K562 (cell line): ENCODE measurements at places on chromosomes 5 and 9.

DNA sequence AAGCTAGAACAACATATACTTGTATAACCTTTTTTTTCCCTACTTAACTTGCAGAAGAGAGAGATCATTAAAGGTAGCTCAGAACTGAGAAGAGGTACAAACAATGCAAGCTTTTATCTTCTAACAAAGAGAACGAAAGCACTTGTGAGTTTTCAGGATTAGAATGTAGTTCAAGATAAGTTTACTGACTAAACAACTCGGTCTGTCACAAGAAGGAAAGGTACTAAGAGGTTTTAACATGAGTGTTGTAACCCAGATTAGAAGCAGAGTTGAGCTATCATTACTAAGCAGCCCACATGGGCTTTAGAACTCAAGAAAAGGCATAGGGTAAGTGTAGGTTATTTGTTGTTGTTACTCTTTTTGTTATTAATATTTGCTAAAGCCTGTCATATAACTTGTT lies 25.2 kb downstream of the GIN1 start:
- DNase-seq = peak; percentile 14

DNA sequence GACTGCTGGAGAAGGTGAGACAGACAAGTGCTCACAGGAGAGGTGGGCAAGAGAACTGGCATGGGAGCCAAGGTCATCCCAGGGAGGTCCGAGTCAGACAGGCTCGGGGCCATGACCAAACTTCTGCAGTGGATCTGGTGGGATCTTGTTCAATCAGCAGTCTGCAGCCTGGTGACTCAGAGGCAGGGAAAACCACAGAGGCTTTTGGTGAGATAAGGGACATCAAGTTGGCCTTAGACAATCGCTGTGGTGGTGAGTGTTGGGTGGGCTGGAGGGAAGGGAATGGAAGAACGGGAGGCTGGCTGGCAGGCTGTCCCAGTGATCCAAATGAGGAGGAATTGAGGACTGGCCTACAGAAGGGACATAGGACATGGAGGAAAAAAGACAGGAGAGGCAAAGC lies 123.8 kb downstream of the TMEM174 start:
- peak; percentile 72 for DNase-seq

DNA sequence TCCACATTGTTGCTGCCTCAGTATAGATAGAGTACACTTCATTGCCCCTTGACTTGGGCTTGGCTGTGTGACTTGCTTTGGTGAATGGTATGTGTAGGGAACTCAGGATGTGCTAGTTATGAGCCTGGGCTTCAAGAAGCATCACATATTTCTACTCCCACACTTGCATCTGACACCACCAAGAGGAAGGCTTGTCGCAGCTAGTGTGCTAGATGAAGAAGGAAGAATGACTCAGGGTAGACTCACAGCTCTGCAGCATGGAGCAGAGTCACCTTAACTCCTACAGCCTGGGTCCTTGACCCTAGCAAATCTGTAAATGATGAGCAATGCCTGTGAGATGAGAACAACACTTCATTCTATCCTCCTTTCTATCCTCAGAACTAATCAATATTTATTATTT lies 261.8 kb downstream of the ASTN2 start:
- no peak for DNase-seq

- no peak for DNase-seq
These were observed 35.3 kb downstream of the ADRB2 start for GRCh38 chr5:148861696-148862095.

DNA sequence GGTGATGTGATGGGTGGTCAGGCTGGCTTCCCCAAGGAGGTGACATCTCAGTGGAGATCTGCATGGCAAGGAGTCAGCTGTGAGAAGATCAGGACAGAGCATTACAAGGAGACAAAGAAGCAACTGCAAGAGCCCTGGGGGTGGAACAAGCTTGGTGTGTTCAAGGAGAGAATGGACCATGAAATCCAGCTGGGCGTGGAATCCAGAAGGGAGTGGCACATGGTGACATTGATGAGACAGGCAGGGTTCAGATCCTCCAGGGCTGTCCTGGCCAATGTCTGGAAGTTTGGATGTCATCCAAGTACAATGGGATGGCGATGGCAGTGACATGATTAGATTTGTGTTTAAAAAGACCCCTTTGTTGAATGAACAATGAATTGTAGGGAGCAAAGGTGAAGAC lies 175.6 kb downstream of the MACROH2A1 start:
- no peak for DNase-seq

GRCh38 chr5:38009749-38010358 lies 170.0 kb upstream of the GDNF start:
- no peak for DNase-seq

GRCh38 chr9:36946653-36947052 lies 87.4 kb downstream of the PAX5 start:
- no peak for DNase-seq

- DNase-seq = no peak
These were observed 116.1 kb downstream of the TMEM174 start for GRCh38 chr5:73288803-73289720.

DNA sequence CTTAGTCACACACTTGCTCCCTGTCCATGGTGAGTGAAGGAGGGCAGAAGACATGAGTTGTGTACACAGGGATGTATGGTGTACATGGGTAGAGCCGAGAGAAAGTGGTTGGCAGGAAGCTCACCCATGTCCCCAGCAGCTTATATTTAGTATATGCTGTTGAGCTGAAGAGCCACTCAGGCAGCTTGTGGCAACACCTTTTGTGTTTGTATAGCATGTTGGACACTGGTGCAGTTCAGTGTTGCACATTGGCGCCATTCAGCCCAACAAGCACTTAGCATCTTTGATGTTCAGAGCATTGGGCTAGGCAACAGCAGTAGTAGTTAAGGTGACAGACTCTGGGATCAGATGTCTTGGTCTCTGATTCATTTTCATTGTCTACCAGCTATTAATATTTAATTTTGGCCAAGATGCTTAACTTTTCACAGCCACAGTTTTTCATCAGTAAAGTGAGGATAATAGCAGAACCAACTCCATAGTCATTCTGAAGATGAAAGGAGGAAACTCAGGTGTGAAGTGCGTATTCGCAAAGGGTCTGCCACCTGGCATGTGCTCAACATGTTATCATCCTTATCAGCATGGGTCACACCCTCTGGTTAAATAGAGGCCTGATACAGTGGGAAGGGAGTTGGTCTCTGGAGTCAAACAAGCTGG lies 184.8 kb downstream of the NR3C1 start:
- DNase-seq = no peak

DNA sequence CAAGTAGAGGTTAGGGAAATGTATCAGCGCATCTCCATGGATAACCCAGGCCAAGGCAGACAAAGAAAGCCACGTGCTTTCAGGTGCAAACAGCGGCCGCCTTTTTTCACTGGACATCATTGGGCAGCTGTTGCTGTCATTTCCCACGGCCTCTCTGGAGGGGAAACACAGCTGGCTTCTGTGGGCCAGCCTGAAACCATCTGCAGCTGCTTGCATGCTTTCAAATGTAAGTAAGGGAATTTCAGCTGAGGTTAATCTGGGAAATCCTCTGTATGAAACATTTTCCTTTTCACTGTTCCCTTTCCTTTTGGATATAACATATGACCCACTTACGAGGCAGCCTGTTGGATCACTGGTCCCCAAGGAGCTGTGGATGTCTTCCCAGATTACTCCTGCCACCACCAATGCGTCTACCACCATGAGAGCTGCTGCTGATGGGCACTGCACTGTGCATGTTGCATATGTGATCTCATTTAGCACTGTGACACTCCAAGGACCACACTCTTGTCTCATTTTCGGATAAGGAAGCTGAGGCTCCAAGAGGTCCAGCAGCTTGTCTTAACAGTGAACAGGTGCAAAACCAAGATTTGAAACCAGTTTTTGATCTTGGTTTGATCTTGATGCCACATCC lies 106.3 kb downstream of the C9orf152 start:
- DNase-seq = no peak

- no peak for DNase-seq
These were observed 94.1 kb upstream of the LIFR start for GRCh38 chr5:38650540-38650939.

DNA sequence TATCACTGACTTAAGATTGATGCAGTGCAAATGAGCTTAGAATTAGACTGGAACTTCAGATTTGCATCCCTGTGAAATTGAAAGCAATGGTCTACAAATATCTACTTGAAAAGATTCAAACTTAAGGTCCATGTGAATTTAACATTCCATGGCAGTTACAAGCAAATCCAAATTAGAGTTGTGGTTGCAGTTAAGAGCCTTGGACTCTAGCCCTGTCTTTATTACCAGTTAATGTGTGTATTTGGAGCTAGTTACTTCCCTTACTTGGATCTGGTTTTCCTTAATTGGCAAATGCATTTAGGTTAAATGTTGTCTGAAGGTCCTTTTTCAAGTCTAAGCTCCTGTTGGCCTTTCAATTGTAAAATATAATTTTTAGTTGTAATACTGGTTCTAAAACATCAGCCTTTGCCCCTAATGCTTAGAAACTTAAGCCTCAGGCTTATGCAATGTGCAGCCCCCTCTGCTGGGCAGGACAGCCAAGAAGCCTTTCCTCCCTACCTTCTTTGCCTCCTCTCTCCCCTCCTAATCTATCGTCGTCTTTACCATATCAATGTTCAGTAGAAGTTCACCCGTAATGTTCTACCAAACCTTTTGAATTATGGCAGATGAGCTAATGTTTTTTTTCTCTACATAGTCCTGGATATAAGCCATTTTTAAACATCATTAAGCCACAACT lies 59.5 kb downstream of the ERMP1 start:
- no peak for DNase-seq

GRCh38 chr5:150108711-150109514 lies 22.6 kb upstream of the CSF1R start:
- no peak for DNase-seq

GRCh38 chr5:168646335-168646734 lies 67.2 kb upstream of the PANK3 start:
- no peak for DNase-seq

GRCh38 chr5:142800776-142801494 lies 30.8 kb downstream of the ARHGAP26 start:
- no peak for DNase-seq
